Uterus (tissue), 4 donors: ENCODE measurements at places on chromosomes 5 and 9.

GRCh38 chr9:78714576-78714975 lies 417.7 kb downstream of the PSAT1 start:
- DNase-seq, result no peak

GRCh38 chr5:159864885-159865691 lies 51.2 kb upstream of the ADRA1B start:
- no peak for DNase-seq

- DNase-seq, result no peak
These were observed 132.2 kb downstream of the ZNF354C start for GRCh38 chr5:179192185-179192890.

- no peak for DNase-seq
These were observed 71.4 kb upstream of the SMIM23 start for GRCh38 chr5:171714261-171714660.

DNA sequence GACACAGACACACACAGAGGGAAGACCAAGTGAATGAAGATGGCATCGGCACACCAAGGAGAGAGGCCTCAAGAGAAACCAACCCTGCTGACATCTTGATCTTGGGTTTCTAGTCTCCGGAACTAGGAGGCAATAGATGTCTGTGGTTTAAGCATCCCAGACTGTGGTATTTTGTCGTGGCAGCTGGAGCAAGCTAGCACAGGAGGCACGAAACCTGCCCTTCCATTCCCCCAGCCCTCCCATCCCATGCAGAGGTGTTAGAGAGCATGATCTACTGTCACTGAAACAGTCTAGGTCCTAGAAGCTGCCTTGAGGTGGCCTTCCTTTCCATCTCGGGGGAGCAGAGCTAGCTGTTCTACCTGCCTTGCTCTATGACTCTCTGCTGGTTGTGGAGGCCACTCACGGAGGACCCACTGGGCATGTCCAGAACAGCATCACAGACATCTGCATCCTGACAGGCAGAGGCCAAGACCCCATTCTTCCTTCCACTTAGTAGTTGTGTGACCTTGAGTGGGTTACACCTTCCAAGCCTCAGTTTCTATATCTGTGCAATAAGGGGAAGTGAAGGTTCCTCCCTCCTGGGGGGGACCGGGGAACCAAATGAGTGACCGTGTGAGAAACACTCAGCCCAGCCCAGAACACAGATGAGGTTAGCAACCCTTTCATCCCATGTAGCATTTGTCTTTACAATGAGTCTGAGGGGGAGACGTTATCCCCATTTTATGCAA lies 134.3 kb upstream of the BOD1 start:
- DNase-seq, result no peak

- DNase-seq, result no peak
These were observed 5.1 kb upstream of the TERT start for GRCh38 chr5:1299961-1300360.

DNA sequence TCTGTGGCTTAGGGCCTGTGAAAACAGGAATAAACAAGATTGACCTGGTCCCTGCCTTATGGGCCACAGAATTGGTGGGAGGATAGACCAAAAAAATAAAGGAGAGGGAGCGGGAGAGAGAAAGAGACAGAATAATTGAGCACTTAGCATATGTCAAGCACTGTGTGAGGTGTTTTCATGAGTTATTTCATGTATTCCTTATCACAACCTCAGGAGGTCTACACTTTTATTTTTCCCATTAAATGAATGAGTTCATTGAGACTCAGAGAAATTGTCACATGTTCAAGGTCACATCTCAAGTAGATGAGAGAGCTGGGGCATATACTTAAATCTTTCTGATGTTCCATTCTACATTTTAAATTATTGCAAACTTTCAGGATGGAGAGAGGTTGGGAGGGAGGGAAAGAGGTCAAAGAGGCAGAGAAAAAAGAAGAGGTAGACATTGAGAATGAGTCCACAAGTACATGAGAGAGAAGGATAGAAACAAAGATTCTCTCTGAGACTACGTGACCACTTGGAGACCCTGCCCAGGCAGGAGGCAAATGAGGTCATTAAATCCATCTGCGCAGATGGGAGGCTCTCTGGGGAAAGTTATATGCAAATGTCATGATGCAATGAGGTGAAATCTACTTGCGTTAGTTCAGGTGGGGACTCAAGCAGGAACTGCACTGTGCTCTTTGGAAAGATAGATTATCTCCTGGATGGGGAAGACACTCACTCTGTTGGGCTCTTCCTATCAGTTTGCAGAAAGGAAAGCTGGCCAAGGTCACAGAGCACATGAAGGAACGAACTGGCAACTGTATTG lies 241.5 kb downstream of the PAPPA start:
- no peak for DNase-seq

DNA sequence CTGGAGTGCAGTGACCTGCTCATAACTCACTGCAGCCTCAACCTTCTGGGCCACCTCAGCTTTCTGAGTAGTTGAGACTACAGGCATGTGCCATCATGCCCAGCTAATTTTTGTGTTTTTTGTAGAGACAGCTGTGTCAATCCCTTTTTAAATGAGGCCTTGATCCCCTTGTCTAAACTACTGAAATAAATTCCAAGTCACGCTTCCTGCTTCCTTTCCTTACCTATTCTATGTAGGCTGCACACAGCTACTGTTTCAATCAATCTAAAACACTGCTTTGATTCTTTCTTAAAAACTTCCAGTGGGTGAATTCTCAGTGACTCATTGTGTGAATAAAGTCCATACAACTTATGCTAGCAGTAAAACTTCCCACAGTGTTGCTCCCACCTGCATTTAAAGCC lies 2.9 kb upstream of the C7 start:
- no peak for DNase-seq

- DNase-seq, result no peak
These were observed 55.2 kb upstream of the FYB1 start for GRCh38 chr5:39274398-39275085.

DNA sequence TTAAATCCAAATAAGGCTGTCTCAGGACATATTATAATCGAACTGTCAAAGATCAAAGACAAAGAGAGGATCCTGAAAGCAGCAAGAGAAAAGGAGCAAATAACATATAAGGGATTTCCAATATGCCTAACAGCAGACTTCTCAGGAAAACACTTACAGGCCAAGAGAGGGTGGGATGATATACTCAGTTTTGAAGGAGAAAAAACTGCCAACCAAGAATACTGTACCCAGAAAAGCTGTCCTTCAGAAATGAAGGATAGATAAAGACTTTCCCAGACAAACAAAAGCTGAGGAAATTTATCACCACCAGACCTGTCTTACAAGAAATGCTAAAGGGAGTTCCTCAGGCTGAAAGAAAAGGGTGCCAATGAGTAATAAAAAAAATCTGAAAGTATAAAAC lies 16.0 kb downstream of the EGFLAM start:
- DNase-seq, result no peak

- no peak for DNase-seq
These were observed 91.2 kb downstream of the PJA2 start for GRCh38 chr5:109318455-109319108.

- DNase-seq, result peak; percentile 41
These were observed 31.8 kb upstream of the RXRA start for GRCh38 chr9:134294153-134295071.

DNA sequence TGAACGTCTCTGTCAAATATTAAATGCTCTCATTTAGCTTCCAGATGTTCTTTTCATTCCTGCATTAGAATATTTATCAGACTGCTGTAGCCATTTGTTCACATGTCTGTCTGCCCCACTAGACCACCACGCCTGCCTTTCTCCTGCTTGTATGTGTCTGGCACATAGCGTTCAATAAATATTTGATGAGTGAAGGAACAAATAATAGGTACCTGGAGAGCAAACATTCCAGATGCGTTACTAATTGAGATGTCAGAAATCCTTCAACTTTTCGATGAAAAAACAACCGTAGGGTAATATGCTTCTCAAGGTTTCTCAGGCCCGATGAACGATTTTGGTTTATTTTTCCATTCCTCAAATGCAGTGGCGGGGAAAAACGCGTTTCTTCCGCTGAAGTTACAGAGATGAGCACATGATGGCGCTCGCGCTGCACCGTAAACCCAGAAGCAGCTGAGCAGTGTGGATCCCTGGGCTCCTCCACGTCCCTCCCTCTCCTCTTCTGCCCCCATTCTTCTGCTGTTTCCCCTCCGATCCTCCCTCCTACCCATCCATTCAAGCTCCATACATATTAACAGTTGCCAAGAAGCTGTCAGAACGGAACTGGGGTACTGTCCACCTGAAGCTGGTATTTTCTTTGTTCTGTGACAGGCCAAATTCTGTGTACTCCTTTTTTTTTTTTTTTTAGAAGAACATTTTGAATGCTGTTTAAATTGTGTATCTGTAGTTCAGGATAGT lies 245.4 kb downstream of the MPDZ start:
- DNase-seq, result peak; percentile 63

DNA sequence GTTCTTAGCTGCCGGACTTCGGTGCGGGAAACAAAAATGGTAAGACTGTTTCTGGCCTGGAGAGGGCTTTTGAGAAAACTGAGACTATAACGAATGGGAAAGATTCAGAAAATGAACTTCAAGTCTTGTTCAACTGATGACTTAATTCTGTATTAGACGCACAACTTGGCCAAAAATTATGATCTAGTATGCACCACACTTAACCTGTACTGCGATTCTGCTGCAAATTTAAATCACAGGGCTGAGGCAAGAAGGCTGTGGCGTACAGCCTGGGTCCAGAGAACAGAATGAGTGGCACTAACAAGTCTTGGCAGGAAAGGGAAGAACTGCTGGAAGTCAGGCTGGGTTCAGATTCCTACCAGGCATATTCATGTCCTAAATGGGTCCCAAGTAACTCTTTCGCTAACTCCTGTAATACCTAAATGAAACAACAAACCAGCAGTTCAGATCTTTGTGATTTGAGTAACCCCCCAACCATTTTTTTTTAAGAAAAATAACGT lies 781 bp upstream of the COL23A1 start:
- DNase-seq, result no peak

DNA sequence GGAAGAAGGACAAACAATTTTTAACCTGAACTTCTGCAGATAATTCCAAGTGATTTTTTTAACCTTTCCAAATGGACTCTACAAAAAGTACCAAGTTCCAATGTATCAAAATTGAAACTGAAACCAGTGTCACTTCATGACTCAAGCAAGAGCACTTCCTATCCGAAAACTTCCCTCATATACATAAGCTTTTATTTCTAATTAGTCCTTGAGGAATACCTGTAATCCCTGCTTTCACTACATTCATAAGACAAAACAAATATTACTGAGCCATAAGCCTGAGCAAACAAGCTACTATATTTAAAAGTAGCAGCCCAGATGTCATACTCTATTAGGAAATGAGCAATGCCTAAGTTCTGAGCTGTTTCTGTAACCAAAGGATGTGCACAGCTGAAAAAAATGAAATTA lies 224.4 kb downstream of the EBF1 start:
- DNase-seq, result no peak

- DNase-seq, result no peak
These were observed 86.3 kb downstream of the TLE1 start for GRCh38 chr9:81602887-81603680.

DNA sequence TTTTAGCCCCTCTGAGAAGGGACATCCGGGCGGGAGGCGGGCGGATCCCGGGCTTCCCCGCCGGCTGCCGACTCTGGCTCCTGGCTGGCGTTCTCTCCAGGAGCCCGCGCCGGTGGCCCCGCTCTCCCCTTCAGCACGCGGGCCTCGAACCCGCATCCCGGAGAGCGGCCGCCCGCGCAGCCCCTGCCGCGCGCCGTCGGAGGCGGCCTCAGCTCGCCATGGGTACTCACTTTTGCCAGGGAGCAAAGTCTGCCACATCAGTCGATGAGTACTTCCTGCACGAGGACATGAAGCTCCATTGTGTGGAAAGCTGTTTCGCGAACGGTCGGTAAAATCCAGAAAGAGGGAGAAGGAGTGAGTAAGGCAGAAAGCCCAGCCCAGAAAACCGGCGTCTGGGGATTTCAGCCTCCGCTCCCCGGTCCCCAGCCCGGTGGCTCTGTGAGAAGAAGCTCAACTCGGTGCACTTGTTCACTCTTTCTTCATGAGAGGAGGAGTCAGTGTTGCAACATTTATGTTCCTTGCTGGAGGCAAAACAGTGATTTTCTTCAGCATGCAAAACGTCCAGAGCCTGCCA lies at the start of gene PRLR:
PRLR (minus strand) TSS at position 450 of the 574 bp plus-strand sequence. CDS start 140,867 bp downstream, outside the sequence.
- DNase-seq, result peak; percentile 70

DNA sequence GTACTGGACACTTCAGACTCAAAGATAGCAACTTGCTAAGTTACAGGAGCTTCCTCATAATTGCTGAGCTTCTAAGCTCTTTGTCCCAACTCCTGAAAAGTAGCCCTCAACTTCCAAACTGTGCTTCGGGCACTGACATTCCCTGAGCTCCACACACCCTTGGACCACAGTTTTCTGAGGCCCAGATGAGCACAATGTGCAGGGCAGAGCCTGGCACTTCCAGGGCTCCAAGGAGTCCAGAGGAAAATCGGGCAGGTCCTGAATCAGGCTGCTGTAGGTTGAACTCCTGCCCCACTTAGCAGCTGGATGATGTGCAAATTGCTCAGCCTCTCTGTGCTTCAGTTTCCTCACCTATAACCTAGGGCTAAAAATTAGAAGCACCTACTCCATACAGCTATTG lies 54.6 kb upstream of the KCNIP1 start:
- no peak for DNase-seq

GRCh38 chr5:17796757-17797396 lies 162.6 kb downstream of the TAF11L14 start:
- DNase-seq, result no peak

DNA sequence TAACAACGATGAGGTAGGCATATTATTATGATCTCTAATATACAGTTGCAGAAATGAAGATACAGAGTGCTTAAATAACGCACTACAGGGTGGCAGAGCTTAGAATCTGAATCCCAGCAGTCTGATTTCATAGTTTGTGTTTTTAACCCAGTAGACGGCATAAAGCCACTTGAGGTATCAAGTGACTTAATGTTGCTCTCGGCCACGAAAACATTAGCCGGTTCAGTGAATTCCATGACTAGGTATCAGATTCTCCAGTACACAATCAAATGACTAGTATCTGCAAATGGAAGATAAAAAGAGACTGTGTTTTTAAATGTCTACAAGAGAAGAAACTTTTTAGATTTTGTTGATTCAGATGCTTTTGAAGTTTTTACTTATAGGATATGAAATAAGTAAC lies 24.8 kb downstream of the SMC2 start:
- DNase-seq, result no peak

- DNase-seq, result no peak
These were observed 69.3 kb downstream of the OLFM1 start for GRCh38 chr9:135156525-135157510.

GRCh38 chr5:80260461-80260860 lies 4.6 kb upstream of the SERINC5 start:
- no peak for DNase-seq

GRCh38 chr9:18371621-18372020 lies 102.3 kb upstream of the ADAMTSL1 start:
- peak; percentile 70 for DNase-seq
